Stimulated activated CD4-positive, alpha-beta T cell treated with anti-CD3 and anti-CD28 coated beads, Interleukin-4, amount 100 ng/mL, for 4 hours (primary cell): ENCODE measurements at places on chromosomes 6 and 20.

DNA sequence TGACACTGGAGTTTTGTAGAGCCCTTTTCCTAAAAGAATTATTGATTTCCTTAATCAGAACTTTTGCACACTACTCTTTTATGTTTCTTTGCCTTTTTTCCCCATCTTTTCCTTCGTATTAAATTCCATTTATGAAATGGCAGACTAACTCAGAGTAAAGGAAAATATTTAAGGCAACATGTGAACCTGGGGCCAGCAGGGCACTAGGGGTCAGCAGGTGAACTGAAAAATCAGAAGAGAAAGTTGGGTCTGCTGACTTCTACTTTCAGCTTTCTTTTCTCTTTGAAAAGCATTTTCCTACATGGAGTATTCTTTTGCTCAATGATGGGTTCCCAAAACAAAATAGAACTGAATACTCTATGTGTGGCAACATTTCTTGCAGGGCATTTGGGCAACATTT is 226.6 kb upstream of the EXOC2 start:
- DNase-seq: no peak

DNA sequence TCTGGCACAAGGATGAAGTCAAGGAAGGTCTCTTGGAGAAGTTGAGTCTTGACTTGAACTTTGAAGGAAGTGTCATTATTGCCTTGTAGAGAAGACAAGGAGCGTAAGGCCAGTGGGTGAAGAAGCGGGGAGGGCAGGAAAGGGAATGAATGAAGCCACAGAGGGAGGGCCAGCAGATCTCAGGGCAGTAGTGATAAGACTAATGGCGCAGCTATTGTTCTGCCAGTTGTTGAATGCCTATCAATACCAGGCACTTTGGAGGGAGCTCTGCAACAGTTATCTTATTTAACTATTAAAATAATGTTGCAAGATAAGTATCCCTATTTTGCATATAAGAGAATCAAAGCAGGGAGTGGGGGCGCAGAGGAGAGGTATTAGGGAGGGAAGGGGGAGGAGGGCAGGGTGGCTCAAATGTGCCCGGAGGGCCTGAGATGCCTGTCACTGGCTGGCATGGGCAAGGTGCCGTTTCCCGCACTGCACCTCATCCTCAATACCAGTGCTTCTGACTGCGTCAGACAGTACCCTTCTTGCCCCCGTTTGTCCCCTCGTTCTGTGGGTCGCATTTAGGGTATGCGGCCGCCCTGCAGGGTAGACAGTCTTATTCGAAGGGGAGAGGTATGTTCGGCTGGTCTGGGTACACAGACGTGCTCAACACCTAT is 109.8 kb downstream of the ZDHHC14 start:
- no peak for DNase-seq

DNA sequence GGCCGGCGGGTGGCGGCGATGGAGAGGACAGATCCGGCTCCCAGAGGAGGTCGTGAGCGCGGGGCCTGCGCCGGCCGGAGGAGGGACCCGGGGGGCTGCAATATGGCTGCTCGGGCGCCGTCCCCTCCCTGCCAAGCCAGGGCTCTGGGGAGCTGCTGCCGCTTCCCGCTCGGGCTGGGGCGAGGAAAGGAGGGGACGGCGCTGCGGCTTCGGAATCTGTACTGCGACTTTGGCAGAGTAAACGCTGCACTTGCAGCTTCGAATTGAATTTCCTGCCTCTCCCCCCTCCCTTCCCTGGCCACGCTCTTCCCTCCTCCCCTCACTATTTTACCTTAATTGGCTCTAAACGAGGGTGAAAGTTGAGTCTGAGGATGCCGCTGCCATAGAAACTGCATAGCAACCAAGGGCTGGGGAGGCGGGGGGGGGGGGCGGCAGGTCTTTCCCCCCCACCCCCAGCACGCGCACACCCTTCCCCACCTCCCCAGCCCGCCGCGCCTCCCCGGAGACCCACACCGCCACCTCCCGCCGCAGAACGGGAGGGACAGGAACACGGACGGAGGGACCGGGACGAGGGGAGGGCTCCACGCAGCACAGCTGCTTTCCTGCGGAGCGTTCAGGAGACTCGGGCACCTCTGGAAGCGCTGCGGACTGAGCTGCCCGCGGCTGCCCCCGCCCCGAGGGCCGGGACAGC is 93.9 kb downstream of the RNASET2 start:
- peak; percentile 13 for DNase-seq

- DNase-seq: no peak
These were observed 147.5 kb upstream of the TCF21 start for GRCh38 chr6:133741375-133741861.

DNA sequence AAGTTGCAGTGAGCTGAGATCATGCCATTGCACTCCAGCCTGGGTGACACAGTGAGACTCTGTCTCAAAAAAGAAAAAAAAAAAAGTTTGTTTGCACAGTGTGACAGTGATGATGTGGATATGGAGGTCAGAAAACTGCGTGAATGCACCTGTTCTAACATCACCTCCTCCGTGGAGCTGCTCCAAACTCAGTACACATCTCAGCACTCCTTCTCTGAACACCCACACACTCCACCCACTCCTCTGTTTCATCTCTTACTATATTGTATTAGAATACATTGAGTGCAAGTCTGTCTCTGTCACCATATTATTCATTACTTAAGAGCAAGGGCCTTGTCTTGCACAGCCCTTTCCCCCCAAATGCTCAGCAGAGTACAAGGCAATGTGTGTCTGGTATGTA is 51.5 kb upstream of the ENPP4 start:
- peak; percentile 60 for DNase-seq

GRCh38 chr6:57432919-57433684 is 115.7 kb downstream of the PRIM2 start:
- DNase-seq: no peak

DNA sequence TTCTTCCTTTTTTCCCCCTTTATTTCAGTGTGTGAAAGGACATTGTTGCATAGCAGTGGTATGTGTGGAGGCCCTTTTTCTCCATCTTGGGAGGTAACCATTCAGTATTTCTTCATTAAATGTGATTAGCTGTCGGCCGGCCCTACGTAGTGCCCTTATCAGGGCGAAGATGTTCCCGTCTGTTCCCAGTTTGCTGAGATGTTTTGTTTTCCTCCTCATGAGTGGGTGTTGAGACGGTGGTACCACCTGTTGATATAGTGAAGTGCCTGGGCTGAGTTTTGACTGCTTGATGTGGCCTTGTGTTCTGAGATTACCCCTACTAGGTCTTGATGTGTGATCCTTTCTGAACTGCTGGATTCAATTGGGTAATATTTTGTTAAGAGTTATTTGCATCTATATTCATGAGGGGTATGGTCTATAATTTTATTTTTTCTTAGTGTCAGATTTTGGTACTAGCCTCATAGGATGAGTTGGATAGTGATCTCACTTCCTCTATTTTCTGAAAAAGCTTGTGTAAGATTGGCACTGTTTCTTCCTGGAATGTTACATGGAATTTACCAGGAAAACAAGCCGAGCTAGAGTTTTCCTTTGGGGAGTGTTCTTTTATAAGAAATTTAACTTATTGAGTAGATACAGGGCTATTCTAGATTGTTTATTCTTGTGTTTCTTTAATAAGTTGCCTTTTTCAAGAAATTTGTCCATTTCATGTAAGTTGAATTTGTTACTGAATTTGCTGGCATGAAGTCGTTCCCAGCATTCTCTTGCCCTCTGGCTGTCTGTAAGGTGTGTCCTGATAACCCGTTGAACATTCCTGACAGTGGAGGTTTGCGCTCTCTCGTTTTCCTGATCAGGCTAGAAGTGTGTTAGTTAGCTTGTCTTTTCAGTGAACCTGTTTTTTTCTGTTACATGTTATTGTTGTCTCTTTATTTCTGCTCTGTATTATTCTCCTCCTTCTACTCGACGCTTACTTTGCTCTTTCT is 4.3 kb downstream of the MTG2 start:
- no peak for DNase-seq

- no peak for DNase-seq
These were observed 7.0 kb downstream of the GRIK2 start for GRCh38 chr6:101400326-101401135.

- DNase-seq: no peak
These were observed 24.9 kb upstream of the CFAP206 start for GRCh38 chr6:87382861-87383260.

DNA sequence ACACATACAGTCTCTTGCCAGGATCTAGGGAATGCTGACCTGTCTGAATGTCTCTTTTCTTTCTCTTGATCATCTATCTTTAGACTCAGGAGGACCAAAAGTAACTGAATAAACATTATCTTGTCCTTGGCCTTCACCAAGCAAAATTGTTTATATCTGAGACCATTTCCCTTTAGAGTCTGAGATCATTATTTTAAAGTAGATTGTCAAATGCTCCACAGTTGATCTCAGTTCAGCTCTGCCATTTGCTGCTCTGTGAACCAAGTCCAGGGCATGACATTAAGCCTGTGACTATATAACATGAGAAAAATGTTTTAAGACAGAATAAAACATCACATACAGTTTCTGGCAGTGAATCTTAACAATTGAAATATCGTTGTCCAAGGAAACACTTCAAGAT is 148.3 kb upstream of the NRSN1 start:
- DNase-seq: no peak

- no peak for DNase-seq
These were observed 476.9 kb downstream of the TBC1D32 start for GRCh38 chr6:120857422-120857821.

DNA sequence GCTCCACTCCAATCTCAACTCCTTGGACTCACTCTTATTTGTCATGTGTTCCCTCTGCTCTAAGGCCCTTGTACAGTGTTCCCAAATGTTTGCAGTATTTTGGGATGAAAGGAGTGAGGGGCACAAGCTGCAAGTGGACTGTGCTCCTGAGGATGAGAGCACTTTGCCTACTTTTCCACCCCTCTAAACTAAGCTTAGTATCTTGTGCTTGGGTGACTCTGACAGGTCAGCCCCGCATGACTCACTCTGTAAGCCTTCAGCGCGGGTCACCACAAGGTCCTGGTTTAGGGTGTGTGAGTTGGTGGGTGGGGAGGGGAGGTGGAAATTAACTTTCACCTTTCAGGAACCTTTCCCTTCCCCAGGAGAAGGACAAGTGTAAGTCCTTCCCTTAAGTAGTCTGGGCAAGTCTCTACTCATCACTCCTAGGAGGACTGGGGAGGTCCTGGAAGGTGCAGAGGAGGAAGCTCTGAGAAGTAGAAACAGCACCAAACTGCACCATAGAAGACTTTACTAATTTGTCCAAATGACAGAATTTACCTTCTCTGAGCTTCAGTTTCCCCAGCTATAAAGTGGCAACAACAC is 68.8 kb upstream of the EPB41L1 start:
- DNase-seq: no peak

- no peak for DNase-seq
These were observed 3.8 kb upstream of the TNFAIP3 start for GRCh38 chr6:137863091-137863797.

DNA sequence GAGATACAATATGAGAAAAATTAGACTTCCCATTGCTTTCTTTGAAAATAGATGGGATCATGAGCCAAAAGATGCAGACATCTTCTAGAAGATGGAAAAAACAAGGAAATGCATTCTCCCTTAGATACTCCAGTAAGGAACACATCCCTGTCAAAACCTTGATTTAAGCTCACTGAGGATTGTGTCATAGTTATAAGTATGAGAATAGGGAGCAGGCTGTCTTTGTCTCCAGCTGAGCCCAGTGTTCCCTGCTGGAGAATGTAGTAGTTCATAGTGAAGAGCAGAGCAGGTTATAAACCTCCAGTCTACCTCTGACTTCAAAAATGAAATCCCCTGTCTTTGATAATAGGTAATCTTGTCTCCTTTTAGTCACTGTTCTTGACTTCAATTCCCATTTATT is 589.9 kb downstream of the PHF3 start:
- no peak for DNase-seq

GRCh38 chr6:53048431-53049195 is 16.6 kb upstream of the FBXO9 start:
- DNase-seq: no peak

DNA sequence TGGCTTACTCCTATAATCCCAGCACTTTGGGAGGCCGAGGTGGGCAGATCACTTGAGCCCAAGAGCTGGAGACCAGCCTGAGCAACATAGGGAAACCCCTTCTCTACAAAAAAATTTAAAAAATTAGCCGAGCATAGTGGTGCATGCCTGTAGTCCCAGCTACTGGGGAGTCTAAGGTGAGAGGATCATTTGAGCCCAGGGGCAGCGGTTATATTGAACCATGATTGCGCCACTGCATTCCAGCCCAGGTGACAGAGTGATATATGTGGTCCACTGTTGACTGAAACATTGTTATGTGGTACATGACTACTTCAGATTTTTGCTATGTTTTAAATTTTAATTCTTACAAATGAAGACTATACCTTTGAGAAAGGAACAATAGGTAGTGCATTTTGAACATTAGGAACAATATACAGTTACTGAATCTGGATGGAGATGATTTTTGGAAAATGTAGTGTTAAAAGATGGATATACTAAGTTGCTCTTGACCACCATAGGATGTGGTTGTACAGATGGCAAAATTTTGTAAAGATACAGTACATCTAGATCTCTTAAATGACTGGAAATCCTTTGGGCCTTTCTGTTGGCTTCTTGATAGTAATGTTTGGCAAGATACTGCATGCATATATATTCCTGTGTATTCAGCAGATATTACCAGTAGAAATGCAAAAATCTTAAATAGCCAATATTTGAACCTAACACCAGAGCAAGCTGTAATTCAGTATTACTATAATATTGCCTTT is 35.9 kb downstream of the MAPK14 start:
- DNase-seq: no peak

DNA sequence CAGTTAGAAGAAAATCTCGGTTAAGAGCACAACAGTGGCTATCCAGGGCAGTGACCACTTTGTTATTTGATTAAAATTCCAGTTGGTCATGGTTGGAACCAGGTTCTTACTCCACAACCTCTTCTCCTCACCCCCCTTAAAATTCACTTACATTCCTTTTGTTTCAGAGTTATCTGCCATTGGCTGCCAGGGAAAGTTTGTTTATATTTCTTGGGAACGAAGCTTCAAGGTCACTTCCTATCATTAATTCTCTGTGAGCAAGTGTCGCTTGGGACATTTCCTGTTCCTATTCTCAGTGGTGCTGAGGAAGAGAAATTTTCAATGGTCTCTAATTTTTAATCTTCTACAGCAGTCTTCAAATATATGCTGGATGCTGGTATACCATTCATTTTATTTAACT is 121.1 kb upstream of the COL21A1 start:
- DNase-seq: no peak

GRCh38 chr6:167835260-167835659 is 8.5 kb downstream of the AFDN start:
- no peak for DNase-seq

- DNase-seq: peak; percentile 8
These were observed 5.3 kb upstream of the COL12A1 start for GRCh38 chr6:75210885-75211739.

GRCh38 chr6:7615611-7616383 is 25.8 kb downstream of the SNRNP48 start:
- peak; percentile 14 for DNase-seq
